ENCODE measurements at places on chromosomes 13 and 19.

DNA sequence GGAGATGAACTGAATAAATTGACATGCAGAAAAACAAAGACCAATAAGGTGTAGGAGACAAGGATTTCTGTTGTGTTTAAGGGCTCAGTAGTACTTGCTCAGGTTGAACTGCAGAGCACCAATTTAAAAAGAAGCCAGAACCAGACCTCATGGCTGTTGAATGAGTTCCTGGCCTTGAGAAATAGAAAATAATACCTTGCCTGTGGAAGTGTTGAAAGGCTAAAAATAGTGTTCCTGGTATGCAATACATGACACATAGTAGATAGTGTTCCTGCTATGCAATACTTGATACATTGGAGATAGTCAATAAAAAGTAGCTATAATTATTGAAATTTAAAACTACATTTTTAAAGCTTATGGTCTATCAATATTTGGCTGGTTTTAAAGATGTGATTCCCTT lies 595.8 kb downstream of the PCDH9 start:
- no peak for DNase-seq

DNA sequence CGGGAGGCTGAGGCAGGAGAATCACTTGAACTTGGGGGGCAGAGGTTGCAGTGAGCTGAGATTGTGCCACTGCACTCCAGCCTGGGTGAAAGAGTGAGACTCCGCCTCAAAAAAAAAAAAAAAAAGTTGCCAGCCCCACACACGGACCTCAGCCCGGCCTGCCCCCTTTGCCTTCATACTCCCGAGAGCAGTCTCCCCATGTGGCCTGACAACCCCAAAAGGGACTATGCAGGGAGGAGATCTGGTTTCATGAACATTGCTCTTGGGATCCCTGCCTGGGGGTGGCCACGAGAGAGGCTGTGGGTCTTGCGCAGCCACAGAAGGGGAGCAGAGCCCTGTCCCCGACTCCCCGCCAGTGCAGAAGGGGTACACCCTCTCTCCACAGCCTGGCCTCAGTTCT lies 30.9 kb upstream of the ADGRE5 start:
- DNase-seq: no peak

DNA sequence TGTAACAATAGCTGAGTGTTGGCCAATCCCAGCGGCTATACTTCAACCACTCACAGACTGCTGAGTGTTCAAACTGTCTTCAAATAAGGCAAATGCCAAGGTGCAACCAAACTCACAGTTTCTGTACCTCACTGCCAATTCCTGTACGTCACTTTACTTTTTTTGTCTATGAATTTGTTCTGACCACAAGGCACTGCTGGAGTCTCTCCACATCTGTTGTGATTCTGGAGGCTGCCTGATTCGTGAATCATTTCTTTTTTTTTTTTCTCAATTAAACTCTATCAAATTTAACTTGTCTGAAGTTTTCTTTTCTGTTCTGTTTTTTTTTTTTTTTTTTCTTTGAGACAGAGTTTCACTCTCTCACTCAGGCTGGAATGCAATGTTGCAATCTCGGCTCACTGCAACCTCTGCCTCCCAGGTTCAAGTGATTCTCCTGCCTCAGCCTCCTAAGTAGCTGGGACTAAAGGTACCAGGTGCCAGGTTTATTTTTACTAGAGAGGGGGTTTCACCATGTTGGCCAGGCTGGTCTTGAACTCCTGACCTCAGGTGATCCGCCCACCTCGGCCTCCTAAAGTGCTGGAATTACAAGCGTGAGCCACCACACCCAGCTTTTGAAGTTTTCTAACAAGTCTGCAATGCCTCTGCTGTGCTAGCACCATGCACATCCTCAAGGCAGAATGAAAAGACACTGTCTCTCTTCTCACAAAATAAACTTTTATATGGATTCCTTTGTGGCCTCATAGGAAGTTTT lies 401.7 kb downstream of the IRS2 start:
- no peak for DNase-seq

GRCh38 chr13:64332048-64332447 lies 2898.1 kb downstream of the PCDH9 start:
- no peak for DNase-seq

DNA sequence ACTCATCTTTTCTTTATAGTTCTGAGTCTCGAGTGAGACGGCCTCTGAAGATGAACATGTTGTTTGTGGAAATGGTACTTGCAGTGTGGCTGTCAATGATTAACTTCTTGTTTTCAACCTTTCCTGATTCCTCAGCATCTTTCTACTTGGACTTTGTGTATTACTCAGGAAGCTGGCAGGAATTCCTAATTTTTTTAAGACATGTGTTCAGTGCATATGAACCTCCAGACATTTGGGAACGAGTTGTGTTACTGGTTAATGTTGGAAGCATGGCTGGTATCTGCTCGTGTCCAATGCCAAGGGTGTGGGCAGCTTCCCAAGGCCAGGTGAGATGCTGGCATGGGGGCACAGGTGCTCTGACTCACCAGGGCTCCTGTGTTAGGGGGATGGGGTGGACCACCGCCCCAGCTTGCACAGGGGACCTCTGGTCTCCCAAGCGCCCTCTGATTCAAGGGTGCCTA lies 61.1 kb upstream of the MCF2L start:
- DNase-seq: no peak

GRCh38 chr19:48511800-48512503 lies at the start of gene LMTK3:
LMTK3 (minus strand) TSS chr19:48511835; CDS start chr19:48511576, 259 bp downstream.
- DNase-seq: peak; percentile 66

- DNase-seq: no peak
These were observed 253.1 kb upstream of the IPO5 start for GRCh38 chr13:97700306-97700848.

GRCh38 chr19:48258350-48258749 lies 2.6 kb upstream of the CARD8 start:
- no peak for DNase-seq

DNA sequence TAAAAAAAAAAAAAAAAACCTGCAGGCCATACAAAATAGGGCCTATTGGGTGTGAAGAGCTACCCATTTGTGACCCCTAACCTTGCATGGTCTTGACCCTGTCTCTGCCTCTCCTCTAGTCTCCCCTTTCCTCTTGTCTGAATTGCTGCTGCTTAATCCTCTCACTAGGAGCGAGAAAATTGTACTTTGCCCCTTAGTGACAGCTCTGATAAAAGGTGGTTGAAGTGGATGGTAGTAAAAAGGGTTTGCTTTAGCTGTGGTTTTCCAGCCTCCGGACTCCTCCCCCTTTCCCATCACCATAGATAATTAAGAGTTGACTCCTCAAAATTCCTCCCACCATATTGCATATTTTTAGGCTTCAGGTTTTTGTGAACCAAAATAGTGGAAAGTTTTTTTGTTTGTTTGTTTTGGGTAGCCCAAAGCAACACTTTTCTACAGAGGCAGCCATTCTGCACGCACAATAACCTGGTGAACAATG lies 23.5 kb downstream of the ACTN4 start:
- no peak for DNase-seq

DNA sequence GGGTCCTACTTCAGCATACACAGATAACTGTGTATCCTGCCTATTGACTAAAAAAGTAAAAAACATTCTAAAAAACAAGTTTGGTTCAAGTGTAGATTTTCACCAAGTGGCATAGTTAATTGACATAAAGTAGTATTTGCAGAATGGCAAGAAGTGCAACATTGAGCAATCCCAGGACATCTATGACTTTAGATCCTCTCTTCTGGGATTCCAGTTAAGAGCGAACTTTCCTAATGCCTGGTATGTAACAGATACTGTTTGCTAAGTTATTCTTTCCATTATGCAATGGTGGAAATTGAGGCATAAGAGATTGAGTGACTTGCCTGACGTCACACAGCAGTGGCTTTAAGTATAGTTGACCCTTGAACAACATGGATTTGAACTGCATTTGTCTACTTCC lies 96.1 kb downstream of the ZMYM2 start:
- DNase-seq: no peak

- DNase-seq: no peak
These were observed 1.7 kb upstream of the ZNF507 start for GRCh38 chr19:32343550-32344262.

DNA sequence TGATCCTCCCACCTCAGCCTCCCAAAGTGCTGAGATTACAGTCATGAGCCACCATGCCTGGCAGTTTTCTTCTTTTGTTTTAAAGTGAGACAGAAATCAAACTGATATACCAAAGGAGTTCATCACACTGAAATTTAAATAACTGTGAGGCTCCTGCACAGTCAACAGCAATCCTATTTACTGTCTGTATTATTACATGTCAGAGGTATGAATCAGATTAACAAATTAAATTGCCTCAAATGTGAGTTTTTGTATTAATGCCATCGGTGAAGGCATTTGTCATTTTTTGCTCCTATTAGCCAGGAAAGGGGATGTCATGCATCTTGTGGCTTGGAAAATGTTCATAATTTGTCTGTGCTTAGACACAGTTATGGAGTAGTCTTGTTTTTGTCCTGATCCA lies 20.4 kb downstream of the DCT start:
- no peak for DNase-seq

DNA sequence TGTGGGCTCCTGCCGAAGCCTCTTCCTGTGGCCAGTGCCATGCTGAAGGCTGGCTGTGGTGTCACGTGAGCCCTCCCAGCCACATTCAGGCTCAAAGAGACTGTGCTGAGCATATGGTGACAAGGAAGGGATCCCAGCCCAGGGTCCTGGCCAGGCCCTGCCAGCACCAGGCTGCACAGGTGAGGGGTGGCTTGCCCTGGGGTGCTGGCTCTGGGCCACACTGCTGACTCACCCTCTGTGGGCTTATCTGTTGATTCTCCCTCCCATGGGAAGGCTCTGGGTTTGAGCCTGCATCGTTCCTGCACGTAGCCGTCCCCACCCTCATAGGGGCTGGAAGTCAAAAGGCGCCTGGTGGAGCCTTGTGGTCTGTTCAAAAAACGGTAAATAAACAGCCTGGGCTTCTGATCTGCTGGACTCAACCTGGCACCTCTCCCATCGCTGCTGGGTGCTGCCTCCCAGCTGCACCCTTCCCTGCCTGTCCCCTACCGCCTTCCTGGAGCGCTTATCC lies 31.1 kb downstream of the DNM2 start:
- no peak for DNase-seq

- DNase-seq: peak; percentile 56
These were observed at the start of gene LIN7B for GRCh38 chr19:49113762-49114629. LIN7B (plus strand) TSS chr19:49114370; CDS start chr19:49114405, 35 bp downstream.

GRCh38 chr13:35979361-35979951 lies 151.7 kb downstream of the DCLK1 start:
- DNase-seq: no peak

DNA sequence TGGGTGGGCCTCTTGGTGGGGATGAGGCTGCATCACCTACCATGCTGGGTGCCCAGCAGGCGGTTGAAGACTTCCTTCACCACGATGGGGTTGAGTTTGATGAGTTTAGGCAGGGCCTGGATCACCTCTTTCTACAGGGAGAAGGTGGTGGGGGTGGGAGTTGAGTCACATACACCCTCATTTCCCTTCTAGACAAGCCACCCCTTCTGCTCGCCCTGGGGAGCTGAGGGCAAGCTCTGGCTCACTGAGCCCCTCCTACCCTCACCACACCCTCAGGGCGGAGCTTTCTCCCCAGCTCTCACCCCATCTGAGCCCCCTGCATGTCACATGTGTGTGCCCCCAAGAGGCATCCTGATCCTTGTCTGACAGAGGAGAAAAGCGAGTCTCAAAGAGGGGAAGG lies 7.6 kb upstream of the RSPH6A start:
- DNase-seq: no peak
